Amniotic epithelial cell (primary cell): ENCODE measurements at places on chromosomes 13 and 19.

DNA sequence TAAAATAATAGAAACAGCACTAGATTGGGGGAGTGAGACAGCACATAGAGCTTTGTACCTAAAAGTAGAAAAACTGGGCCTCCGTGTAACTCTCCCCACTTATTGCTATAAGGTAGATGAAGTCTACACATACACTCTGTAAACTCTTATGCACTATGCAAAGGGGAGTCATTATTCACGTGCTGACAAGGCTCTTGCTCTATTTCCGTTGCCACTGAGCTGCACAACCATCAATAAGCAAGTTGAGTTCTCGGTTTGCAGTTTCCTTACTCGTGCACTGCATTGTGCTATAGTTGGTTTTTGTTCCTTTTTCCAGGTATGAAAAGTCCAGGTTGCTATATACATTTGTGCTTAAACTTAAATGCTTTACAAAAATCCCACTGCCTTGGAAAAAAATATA is 294.0 kb upstream of the DACH1 start:
- no peak for DNase-seq

- DNase-seq = no peak
Measured at GRCh38 chr13:109141706-109142105, 512.3 kb downstream of the MYO16 start.

DNA sequence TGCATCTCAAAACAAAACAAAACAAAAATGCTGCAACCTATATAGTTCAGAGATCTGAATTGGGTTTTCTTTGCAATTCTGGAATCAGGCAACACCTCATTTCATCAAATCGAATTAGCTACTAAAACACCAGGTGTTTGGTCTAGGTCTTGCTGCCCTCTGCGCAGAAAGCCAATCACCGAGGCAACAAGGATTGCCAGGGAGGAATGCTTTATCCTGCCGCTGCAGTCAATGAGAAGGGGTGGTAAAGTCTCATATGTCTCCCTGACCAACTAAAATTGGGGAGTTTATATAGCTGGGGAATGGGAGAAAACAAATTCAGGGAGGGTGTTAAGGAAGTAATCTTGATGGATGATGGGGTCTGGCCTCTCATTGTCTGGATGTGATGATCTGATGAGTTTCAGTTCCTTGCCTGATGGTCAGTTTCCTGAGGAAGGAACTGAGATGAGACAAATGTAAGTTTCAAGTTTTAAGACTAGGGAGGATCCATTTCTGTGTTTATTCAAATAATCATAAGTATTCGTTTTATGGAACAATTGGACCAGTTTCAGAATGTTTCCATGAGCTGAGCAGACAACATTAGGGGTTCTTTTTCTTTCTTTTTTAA is 5.0 kb upstream of the YJU2 start:
- DNase-seq = no peak

GRCh38 chr19:40512473-40513344 is 45.9 kb downstream of the SPTBN4 start:
- DNase-seq = peak; percentile 8

DNA sequence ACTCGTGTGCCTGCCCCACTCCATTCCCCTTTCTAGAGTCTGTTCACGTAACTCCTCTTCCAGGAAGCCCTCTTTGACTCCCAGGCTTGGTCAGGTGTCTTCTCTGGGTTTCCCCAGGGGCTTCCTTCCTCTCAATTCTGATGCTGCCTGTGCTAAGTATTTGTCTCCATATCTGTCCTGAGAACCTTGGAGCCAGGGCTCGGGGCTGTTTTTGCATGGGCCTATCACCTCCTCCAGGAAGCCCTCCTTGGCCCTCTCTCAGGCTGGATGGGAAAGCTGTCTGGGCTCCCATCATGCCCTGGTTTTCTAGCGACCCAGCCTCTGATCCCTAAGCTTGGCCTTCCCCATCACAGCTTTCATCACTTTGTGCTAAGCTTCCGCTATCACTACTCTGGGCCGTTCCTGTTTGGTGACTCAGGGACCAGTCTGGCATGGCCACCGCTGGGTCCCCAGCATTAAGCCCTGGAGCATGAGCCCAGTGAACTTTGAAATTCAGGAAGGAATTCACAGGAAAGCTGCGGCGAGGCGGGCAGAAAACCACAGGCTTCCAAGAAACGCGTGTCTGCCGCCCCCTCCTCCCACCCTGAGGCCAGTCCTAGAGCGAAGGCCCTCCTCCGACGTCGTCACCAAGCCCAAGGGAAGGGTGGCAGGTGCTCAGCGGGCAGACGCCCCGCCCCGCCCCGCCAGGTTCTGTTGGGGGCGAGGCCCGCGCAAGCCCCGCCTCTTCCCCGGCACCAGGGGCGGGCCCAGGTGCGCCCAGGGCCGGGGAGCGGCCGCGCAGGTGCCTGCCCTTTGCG is 486 bp upstream of the SPINT2 start:
- no peak for DNase-seq

GRCh38 chr13:48160606-48161278 is 65.8 kb upstream of the MED4 start:
- no peak for DNase-seq

DNA sequence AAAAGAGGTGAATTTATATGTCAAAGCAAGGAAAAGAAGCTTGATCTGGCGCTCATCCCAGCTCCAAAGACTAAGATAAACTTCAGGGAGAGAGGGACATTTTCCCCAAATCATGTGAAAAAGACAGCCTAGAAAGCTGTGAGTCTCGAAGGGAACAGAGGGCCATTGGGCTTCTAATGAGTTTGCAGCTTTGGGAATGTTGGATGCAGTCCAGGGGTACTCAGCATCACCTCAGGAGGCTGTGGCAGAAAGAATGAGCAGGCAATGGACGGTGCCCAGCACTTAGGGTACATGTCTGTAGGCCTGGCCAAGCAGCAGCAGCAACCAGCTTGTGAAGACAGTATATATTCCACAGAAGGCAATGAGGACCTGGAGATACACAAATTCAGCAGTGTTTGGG is 25.7 kb upstream of the WASF3 start:
- no peak for DNase-seq

DNA sequence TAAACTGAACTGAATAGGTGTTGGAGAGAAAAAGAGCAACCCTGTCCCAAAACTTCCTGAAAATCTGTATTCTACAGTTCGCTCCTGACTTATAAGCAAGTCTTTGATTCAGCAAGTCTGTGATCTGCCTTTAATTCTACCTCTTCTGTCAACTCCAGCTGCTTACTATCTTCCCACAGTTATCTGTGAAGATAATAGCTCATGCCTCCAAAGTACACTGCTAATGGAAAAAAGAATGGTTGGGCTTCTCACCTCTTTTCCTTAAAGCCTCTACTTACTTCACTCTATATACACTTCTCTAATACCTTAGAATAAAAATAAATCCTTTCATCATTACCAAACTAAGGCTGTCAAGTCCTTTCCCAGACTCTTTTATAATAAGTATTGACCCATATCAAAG is 391.5 kb upstream of the MIR17HG start:
- DNase-seq = peak; percentile 10

DNA sequence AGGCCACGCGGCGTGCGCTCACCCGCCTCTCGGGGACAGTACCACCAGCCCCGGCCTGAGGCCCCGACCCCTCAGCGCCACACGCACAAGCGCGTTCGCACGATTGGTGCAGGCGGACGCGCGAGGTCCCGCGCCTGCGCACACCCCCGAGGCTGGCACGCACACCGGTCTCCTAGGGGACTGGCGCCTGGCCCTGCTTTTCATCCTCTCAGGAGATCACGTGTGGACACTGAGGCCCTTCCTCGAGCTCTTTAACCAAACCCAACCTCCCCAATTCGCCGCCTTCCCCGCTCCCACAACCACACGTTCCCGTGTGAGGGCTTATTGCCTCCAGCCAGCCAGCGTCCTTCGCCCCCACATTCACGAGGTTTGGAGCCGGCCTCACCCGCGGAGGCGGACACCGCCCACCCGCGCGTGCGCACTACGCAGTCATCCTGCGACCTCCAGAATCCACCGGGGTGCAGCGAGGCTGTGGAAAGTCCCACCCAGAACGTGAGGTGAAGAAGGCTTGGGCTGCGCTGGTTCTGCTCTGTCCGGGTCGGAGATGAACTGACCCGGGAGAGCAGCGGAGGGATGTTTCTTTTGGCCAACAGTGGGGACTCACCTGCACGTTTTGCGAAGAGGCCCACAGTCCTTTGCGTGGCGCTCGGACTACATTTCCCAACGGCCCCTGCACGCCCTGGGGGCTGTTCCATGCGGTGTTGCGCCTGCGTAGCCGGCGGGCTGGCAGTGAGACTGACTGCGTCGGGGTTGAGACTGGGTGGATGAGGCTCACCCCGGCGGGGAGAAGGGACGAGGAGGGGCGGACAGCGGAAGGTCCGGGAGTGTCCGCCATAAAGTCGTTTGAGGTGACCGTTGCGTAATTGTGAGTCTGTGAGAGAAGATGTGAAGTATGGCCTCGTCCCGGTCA is 539 bp upstream of the ZNF667 start:
- peak; percentile 83 for DNase-seq

- no peak for DNase-seq
Measured at GRCh38 chr13:75947448-75947847, 311.3 kb downstream of the LMO7 start.

DNA sequence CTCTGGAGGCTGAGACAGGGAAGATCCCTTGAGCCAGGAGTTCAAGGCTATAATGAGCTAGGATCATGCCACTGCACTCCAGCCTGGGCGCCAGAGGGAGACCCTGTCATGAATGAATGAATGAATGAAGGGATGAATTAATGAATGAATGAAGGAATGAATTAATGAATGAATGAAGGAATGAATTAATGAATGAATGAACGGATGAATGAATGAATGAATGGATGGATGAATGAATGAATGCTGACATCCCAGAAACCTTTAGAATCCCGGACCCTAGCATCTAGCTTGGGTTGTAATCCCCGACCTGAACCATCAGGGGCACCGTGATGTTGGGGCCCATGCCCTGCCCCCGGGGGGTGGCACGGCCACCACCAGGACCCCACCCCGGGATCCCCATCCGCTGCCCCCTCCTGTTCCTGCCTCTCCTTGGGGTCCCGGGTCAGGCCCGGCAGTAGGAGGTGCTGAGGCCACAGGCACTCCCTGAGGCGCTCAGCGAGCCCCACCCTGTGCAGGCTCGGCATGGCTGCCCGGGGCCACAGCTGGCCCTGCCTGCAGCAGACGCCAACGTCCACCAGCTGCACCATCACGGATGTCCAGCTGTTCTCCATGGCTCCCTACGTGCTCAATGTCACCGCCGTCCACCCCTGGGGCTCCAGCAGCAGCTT is 3.4 kb downstream of the EBI3 start:
- DNase-seq = no peak
